ENCODE measurements at places on chromosomes 1 and 21. TPM values are rescaled to one million over a fixed set of nuclear protein-coding genes. Genes with fewer than 3 reads are reported as not detected.

DNA sequence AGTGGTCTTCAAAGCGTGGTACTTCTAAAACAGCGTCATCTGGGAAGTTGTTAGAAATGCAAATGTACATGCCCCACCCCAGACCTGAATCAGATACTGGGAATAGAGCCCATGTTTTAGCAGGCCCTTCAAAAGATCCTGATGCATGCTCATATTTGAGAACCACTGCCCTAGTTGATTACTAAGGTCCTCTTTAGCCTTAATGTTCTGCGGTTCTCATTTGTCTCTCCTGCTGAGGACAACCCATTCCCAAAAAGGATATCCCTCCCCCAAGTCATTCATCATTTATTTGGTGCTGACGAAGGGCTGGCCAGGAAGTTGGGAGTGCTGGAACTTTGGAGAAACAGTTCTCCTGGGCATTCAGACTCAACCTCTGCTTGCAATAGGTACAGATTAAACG lies 92.4 kb upstream of the RALGPS2 start:
- DNase-seq: no peak

Gene TSPAN2
- 0.32 TPM for total RNA-seq

Gene DENND2C
- 6.1 TPM for total RNA-seq

- no peak for DNase-seq
Observed at GRCh38 chr1:198788561-198789064, 149.8 kb downstream of the PTPRC start.

Gene FCMR
- total RNA-seq: 3.5 TPM

Gene OPTC
- not detected for total RNA-seq

DNA sequence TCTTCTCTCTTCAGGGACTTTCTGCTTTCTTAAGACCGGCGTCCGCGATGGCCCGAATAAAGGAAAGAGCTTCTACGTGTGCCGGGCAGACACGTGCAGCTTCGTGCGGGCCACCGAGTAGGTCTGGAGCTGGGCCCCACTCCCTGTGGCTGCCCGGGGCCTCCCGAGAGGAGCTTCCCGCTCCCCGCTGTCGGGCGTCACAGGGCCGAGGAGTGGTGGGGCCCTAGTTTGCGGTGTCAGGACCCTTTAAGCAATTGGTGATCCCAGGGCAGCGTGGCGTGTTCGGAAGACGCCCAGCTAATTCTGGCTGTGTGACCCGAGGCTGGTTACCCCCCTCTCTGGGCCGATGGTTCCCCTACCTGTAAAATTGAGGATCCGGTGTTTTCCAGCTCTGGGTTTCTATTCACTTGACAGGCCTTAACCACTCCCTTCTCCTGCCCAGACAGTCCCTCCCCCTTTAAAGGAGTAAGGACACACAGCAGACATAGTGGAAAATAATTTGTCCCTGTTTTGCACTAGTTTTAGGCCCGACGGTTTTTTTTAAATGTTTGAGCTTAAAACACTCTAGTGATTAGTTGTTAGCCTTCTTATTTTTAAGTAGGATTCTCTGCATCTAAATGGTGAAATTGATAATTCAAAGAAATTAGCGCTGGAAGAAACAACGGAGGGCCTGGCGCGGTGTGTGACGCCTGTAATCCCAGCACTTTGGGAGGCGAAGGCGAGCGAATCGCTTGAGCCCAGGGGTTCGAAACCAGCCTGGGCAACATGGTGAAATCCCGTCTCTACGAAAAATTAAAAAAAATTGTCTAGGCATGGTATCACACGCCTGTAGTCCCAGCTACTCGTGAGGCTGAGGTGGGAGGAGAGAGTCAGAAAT lies 553 bp downstream of the TTF2 start:
- DNase-seq: peak; percentile 74
